ENCODE measurements at places on chromosomes 6 and 20.

- no peak for DNase-seq
Observed at GRCh38 chr6:82584194-82584695, 220.6 kb downstream of the TPBG start.

- no peak for DNase-seq
Observed at GRCh38 chr6:21694168-21694567, 100.6 kb downstream of the SOX4 start.

DNA sequence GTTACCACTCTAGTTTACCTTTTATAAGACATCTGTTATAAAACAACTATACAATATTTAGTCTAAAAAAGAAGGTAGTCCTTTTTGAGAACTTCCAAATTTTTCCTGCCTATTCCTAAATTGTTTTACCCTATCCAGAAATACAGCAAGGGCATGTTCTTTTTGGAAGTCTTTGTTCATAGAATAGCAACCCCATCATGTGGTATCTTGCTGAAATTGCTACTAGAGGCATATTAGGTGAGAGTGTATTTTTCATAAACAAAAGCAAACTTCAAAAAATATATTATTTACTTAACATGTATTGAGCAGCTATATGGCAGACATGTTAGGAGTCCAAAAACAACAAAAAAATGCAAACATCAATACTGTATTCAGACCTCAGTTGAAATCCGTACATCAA, 371.8 kb upstream of the NRSN1 start:
- DNase-seq: no peak

DNA sequence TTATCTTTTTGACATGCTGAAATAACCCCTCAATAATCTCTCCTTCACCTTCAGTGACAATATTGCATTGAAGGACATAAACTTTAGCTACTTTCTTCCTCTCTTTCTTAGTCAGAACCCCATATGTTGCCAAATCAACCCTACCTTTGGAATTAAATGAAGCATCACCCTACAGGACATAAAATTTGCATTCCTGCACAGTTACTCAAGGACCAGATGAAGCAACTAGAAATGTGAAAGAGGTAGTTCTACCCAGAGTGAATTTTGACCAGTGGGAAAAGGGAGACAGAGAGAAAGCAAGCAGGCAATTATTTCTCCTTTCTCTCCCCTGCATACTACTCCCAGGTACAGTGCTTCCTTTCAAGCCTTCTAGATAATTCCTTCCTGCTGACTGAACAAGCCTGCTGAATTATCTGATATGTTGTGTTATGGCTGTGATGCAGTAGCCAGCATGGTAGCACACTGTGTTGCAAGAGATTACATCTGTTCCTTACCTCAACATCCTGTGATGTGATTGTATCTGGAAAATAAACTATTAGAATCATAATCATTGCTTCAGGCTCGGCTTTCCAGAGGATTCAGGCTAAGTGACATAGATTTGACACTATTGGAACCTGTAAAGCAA, 16.6 kb downstream of the TENT5A start:
- no peak for DNase-seq

- DNase-seq: no peak
Observed at GRCh38 chr6:135128268-135128914, 52.7 kb upstream of the MYB start.

DNA sequence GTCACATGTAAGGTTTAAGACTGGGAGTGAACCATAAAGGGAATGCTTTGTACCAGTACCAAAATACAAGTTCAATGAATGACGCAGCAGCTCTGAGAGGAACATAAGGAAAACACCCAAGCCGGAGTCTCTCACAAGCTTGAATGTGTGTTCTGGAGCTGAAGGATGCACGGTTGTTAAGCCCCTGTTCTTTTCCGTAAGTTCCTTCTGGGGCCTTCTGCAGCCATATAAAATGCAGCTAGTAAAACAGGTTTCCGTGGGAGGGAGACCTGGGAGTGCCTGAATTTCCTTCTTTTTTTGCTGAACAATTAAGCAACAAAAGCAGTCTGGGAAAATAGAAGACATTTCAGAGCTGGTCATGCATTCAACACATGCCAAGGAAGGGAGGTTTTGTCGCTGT, 73.2 kb upstream of the JAG1 start:
- DNase-seq: no peak

GRCh38 chr6:159168536-159169192, 536 bp upstream of the FNDC1 start:
- DNase-seq: no peak

GRCh38 chr6:107447663-107448216, 11.6 kb downstream of the PDSS2 start:
- DNase-seq: no peak

GRCh38 chr6:75579951-75580350, 21.7 kb upstream of the SENP6 start:
- DNase-seq: no peak

- DNase-seq: no peak
Observed at GRCh38 chr20:8221887-8222419, 89.9 kb downstream of the PLCB1 start.

DNA sequence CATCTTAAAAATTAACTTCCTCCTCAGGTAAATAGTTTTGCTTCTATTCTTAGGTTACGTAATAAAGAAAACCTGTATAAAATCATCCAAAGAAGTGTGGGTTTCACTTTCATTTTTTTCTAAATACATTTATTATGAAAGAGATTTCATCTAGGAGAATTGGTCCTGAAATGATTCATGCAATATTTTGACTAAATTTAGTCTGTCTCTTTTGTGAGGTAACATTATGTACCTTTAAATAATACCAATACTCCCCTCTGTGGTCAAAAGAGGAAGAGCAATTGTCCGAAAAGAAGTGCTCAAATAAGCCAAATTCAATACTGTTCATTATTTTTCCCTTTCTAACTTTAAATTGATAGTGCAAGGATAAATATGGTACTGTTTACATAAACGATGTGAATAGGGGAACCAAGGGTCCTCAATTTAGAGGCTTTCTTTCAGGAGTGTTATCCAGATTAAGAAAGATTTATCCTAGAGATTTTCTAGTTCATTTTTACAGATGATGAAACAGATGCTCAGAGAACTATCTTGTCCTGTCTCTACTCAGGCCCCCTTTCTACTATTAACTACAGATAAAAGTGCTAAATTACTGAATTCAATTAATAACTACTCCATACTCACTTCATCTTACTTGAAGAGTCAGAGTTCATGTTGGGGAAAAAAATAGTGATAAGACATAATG, 26.2 kb downstream of the CYP39A1 start:
- DNase-seq: no peak

DNA sequence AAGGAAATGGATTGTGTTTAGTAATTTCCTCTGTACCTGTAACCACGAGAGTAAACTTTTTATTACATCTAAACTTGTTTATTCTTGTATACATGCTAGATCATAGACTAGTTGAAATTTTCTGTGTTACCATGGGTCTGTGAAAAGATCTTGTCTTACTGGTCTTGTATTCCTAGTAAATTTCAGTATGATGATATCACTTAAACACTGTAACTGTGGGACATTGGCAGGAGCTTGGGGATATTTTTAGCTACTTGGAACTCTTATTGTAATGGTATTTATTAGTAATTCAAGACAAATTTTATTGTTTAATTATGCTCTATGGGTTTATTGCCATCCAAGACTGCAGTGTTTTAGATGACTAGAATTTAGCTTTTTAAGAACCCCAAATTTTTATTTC, 25.9 kb upstream of the TULP4 start:
- no peak for DNase-seq

GRCh38 chr6:1820165-1820564, 210.4 kb downstream of the FOXC1 start:
- DNase-seq: no peak

- no peak for DNase-seq
Observed at GRCh38 chr6:51398793-51399192, 580.1 kb downstream of the TFAP2B start.
